Hypothalamus (tissue), 51 donors: ENCODE measurements at places on chromosomes 2 and 18.

- DNase-seq: no peak
Observed at GRCh38 chr2:7609556-7609955, 692.3 kb downstream of the RNF144A start.

- no peak for DNase-seq
Observed at GRCh38 chr2:237471438-237472186, 15.4 kb upstream of the MLPH start.

- DNase-seq: peak; percentile 70
Observed at GRCh38 chr2:166375736-166376487, at the start of gene SCN9A. TSS of gene SCN9A (minus strand) at chr2:166375944. CDS start at chr2:166311756, 64,188 bp downstream.

DNA sequence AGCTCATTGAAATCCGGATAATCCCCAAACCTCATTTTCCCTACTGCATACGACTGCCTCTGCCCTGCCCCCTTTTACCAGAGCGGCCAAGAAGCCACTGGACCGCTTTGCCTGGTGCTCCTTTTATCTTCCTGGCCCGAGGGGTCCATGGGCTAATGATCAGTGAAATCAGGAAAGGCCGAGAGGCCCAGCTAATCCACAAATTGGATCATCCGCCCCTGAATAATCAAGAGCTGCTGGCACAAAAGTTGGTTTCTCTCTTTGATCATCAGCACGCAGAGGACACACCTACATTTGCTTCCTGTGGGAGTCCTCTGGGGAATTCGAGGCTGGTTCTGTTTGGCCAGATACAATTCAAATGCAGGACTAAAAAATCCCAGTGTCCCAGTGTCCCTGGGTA is 144.5 kb downstream of the INSIG2 start:
- no peak for DNase-seq

DNA sequence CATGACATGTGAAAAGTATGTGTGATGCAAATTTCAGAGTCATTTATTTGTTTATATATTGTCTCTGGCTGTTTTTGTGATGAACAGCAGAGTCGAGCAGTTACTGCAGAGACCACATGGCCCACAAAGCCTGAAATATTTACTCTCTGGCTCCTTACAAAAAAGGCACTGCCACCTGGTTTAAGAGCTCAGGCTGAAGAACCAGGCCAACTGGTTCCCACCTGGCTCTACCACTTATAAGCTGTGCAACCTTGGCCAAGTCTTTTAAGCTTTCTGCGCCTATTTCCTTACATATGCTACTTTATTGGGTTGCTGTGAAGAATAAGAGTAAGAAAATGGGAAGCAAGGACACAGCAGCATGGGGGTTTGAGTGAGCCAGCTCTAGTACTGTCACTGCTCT is 207.6 kb downstream of the L3MBTL4 start:
- no peak for DNase-seq

DNA sequence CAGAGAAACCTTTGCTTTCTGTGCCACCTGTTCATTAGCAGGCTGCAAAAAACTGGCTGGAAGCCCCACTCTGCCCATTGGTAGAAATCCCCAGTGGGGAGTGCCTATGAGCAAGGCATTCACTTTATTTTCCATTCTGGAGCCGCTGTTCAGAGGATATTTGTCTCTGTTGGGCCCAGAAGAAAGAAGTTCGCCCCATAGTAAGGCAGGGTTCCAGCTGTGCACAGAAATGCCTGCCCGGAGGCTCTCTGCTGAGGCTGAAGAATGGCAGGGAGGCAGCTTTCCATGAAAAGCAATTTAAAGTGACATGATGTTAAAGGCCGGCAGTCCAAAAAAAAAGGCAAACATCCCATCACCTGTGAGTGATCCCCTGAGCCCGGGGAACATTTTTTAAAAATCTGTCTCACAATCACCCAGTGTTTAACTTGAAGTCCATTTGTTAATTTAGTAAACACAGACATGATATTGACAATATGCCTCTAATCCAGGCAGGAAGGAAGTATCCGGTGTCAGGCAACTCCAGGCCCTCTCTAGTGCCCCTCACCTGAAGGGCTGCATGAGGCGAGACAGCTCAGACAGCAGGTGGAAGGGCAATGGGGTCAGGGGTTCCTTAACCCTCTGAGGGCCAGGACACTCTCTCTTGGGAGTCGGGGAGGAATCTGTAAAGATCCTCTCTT is 265.1 kb upstream of the SIX2 start:
- DNase-seq: no peak

GRCh38 chr18:72808680-72809079 is 59.1 kb downstream of the NETO1 start:
- DNase-seq: no peak

- DNase-seq: no peak
Observed at GRCh38 chr18:57209713-57210106, 62.8 kb downstream of the BOD1L2 start.

DNA sequence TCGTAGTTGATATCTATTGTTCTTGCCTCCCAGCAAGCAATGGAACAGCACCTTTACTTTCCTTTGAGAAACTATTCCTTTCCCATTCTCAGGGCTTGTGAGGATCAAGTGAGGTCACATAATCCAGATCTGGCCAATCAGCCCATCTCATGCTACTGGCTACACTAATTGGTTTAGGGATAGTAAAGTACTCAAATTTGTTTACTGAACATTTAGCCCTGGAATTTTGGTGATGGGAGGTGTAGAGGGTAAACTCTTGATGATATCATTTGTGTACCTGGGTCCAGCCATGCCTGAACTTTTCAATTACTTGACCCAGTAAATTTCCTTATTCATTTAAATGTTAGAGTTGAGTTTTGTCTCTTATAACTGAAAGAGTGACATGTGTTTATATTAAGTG is 195.8 kb upstream of the TNP1 start:
- no peak for DNase-seq

DNA sequence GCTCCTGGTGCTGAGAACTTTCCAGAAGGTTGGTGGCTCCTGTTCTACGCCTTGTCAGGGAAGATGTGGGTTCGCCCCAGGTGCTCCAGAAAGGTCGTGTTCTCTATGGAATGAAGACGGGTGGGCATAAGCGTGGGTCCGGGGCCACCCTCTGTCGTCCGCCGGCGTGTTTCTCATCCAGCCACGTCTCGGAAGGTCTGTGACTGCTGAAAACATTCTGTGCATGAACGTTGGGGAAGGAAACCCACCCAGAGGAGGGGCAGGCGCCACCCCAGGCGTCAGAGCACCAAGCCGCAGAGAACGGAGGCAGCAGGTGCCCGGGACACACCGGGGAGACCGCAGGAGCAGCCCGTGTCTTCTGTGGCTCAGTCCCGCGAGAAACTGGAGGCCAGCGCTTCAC is 118.2 kb downstream of the RTP5 start:
- DNase-seq: no peak

GRCh38 chr2:15993232-15993610 is 52.9 kb downstream of the MYCN start:
- no peak for DNase-seq
